ENCODE measurements at places on chromosomes 1 and 21. TPM values are rescaled to one million over a fixed set of nuclear protein-coding genes. Genes with fewer than 3 reads are reported as not detected.

Gene UFC1
- total RNA-seq, result 82.6 TPM

Gene RBP7
- 22.4 TPM for total RNA-seq

Gene DNTTIP2
- 33.3 TPM for total RNA-seq

Gene PSMD4
- 134 TPM for total RNA-seq

Gene LMO4
- total RNA-seq, result 46.6 TPM

Gene KIF2C
- 2.5 TPM for total RNA-seq

Gene HLX
- total RNA-seq, result 8.3 TPM

Gene LGR6
- total RNA-seq, result 22.4 TPM

Gene TMEM240
- total RNA-seq, result 9.3 TPM

Gene PRDX6
- total RNA-seq, result 638 TPM

Gene ERRFI1
- 14.1 TPM for total RNA-seq

Gene LCE3D
- not detected for total RNA-seq

Gene SNIP1
- total RNA-seq, result 8.8 TPM

Gene DISP3
- total RNA-seq, result not detected

Gene INAVA
- not detected for total RNA-seq

Gene LAX1
- 0.22 TPM for total RNA-seq

Gene CELA3A
- 0.86 TPM for total RNA-seq

Gene KLHDC7A
- total RNA-seq, result 0.08 TPM

Gene TNFRSF1B
- total RNA-seq, result 23.1 TPM

Gene CD247
- total RNA-seq, result 1.5 TPM

Gene SPRR1A
- not detected for total RNA-seq

Gene OR10J1
- total RNA-seq, result not detected

Gene PRAMEF25
- not detected for total RNA-seq

Gene LCE1F
- total RNA-seq, result not detected

Gene KRTAP12-3
- total RNA-seq, result not detected

Gene OR2T33
- not detected for total RNA-seq

Gene FAM3B
- 0.79 TPM for total RNA-seq

Gene DNASE2B
- total RNA-seq, result not detected

Gene C1orf122
- total RNA-seq, result 61.2 TPM

Gene LCE1D
- total RNA-seq, result not detected

Gene VSIG8
- 0.23 TPM for total RNA-seq

Gene CELA3B
- total RNA-seq, result not detected

Gene RHD
- total RNA-seq, result 0.37 TPM

Gene JAM2
- 49.5 TPM for total RNA-seq

Gene TTC22
- 0.06 TPM for total RNA-seq
